CD4-positive, alpha-beta T cell treated with Interferon alpha-2 for 1 hour (primary cell): ENCODE measurements at places on chromosomes 16 and 17.

GRCh38 chr17:3903051-3903825 lies 10.4 kb upstream of the CAMKK1 start:
- DNase-seq, result no peak

DNA sequence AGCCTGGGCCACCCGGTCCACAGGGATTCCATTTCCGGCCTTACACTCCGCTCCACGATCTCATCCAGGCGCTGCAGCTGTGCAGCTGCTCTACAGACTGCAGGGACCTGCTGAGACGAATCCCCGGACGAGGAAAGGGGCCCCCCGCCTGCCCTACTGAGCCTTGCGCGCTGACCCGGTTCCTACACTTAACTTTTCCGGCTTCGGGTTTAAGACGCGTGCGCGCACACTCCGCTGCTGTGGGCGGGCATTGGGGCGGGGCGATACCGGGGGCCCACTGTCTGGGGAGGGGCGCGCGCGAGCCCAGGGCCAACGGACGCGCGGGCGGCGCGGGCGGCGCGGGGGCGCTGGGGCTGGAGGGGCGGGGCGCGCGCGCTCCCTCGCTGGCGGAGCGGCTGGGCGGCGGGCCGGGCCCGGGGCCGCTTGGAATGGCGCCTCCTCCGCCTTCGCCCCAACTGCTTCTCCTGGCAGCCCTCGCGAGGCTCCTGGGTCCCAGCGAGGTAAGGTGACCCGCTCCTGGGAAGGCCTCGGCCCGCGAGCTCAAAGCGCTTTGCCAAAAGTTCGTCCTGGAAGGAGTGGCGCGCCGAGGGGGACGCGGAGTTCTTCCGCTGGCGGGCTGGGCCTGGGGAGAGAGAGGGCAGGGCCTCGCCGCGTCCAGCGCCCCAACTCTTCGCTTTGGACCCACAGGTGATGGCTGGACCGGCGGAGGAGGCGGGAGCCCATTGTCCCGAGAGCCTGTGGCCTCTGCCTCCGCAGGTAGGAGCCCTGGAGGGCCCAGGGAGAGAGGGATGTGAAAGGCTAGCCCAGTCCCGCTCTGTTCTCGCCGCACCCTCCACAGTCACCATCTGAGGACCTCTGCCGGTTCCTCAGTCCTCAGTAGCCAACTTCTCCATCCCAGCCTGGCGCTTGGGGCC lies at the start of gene TP53I13:
Gene TP53I13, plus strand, starts transcription at position 371 of the 914 bp plus-strand sequence. Its CDS starts 58 bp downstream, at position 429.
- DNase-seq, result peak; percentile 87

- peak; percentile 24 for DNase-seq
These were observed 81.2 kb upstream of the ATP2A3 start for GRCh38 chr17:4045487-4045886.

GRCh38 chr16:12320298-12320706 lies 343.8 kb downstream of the SNX29 start:
- no peak for DNase-seq

GRCh38 chr16:60137891-60138290 lies 1403.8 kb upstream of the GOT2 start:
- DNase-seq, result no peak

- DNase-seq, result no peak
These were observed 23.4 kb upstream of the CES5A start for GRCh38 chr16:55898592-55898991.

- no peak for DNase-seq
These were observed 63.6 kb downstream of the SMG6 start for GRCh38 chr17:2239882-2240430.

DNA sequence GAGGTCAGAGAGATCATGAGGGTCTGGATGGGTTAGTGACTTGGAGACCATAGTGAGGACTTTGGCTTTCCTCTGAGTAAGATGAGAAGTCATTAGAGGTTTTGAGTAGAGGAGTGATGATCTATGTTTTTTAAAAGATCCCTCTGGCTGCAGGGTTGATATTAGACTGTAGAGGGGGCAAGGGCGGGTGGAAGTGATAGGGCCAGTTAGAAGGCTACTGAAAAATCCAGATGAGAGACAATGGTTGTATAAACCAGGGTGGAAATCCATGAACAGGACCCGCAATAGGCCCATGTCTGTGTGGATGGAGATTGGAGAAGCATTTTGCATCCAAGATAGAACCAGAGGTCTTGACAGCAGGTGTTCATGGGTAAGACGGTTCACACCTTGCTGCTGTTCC lies 9.8 kb downstream of the ITGAL start:
- DNase-seq, result no peak

- DNase-seq, result no peak
These were observed 89.1 kb upstream of the TBX2 start for GRCh38 chr17:61310590-61310989.

GRCh38 chr16:13439766-13440165 lies 480.2 kb upstream of the ERCC4 start:
- no peak for DNase-seq

DNA sequence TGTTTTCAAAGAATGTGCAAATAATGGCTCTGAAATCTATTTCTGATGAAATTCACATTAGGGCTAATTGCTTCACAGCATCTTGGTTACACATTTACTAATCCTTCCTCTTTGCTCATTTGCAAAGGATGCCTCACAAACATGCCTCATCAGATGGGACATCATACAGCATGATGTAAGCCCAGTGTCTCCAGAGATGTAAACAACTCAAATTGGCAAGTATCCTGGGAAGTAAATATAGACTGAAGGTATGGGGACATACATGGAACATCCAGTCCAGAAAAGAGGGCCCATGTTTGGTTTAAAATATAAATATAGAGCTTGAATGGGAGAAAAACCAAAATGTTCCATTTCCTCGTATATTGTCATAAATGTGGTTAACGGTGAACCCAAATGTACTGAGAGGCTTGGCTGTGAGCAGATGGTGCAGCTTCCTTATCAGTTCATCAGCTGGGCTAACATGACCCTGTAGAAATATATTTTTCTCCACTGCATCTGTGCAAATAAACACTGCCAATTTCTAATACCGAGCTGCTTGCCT lies 142.9 kb upstream of the NUDT7 start:
- DNase-seq, result no peak

- no peak for DNase-seq
These were observed 18.8 kb downstream of the POLR2A start for GRCh38 chr17:7502987-7503386.

- DNase-seq, result no peak
These were observed 278 bp downstream of the RAB11FIP3 start for GRCh38 chr16:425740-426114.

DNA sequence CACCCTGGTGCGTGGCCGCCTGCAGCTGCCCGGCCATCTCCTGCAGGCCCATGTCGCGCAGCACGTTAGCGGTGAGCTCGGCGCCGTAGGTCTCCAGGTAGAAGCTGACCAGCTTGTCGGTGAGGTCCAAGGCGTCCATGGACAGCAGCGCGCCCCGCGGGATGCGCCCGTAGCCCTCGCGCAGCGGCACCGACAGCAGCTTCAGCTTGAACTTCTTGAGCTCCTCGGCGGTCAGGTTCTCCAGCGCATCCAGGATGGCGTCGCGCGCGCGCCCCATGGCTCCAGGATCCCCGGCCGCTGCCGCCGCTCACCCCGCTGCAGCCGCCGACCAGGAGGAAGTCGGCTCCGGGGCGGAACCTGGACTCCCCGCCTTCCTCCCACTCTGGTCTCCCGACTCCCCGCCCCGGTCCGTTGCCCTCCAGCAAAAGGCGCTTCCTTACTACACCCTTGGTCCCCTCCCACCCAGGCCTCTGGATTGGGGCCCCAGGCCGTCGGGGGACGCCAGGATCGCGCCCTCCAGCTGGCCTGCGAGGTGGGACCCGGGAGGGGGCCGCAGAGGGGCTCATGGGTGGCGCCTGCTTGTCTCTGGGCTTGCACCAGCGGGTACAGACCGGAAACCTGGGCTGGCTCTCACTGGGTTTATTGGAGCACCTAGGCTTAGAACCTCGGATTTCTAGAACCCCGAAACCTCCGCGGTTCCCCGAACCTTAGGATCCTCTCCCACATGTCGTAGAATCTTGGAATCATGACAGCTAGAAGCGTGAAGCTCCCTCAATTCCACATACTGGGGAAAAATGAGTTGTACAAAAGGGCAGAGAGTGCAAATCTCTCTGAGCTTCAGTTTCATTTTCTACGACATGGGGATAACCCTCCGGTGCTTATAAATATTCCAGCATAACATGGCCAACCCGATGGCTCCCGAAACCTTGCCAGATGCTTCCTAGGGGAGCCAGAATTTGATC lies at the start of gene PYCARD:
Gene PYCARD, minus strand, starts transcription at position 347 of the 962 bp plus-strand sequence. Its CDS starts 70 bp downstream, at position 277.
- no peak for DNase-seq

- DNase-seq, result peak; percentile 98
These were observed 8.6 kb downstream of the KDM6B start for GRCh38 chr17:7842380-7843256.

DNA sequence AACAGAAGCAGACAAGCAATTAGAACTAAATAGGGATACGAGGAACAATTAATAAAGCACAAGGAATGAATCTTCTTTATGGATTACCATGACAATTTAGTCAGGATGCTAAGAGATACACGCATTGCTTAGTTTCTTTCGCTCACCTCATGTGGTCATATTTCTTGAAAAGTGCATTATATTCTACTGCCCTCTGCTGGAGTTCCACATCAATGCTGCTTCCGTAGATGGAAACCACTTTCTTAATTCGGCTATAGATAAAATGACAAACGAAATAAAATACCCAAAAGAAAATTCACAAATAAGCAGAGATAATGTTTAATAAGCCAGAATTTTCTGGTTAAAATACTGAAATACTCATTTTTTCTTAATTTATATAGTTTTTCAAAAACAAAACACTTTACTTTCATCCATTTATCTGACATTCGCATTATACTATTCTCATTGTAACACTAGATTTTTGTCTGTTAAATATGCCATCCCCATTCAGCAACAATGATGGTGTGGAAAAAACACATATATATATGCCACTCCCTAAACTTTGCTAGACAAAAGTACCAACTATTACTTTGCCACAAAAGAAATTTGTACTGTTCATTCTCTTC lies 22.0 kb upstream of the PHLPP2 start:
- DNase-seq, result peak; percentile 18

DNA sequence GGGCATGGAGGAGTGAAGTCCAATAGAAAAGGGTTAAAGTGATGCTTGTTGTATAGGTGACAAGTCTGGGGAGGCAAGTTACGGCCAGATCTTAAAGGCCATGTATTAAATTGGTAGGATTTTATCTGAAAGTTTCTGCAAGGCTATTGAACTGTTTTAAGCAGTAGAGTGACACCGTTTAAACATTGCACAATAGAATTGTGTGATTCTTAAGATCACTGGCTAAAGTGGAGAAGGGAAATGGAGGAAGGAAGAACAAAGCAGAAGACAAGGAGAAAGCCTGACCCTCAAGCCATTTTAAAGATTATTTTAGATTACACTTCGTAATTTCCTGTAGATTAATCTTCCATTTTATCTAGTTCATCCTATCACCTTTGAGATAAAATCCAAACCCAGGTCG lies 5.6 kb upstream of the MPHOSPH6 start:
- no peak for DNase-seq

DNA sequence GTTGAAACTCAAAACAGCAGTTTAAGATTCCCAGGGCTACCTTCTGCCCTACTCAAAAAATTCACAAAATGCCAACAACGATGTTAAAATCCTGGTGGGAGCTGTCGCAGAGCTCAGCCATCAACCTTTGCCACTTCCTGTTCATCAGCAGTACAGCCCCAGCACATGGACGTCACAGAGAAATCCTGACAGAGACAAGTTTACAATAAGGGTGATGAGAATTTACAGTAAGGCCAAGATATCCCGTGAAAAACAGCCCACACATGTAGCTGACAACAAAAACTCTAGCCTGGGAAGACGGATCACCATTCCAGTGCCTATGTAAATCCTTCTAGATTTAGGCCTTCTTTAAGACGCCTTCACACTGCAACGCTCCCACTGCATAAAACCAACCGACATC lies 18.8 kb downstream of the USP22 start:
- no peak for DNase-seq

GRCh38 chr17:45432405-45433158 lies at the start of gene ARHGAP27:
Gene ARHGAP27, minus strand, starts transcription at chr17:45432870. Its CDS starts 2,591 bp downstream, at chr17:45430279.
- peak; percentile 32 for DNase-seq

- DNase-seq, result no peak
These were observed 45.2 kb upstream of the STAC2 start for GRCh38 chr17:39270923-39271322.

DNA sequence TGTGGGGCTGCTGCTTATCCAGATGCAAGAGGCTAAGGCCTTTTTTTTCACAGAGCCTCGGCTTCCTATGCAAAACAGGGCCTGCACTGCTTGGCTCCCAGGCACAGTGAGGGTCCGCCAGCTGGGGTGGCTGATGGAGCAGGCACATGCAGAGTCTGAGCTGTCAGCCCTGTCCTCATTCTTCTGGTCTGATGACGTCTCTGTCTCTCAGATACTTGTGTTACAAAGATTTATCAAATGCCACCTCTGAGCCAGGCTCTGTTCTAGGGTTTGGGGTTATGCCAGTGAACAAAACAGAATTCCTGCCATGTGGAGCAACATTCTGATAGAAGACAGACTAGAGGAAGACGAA lies 4.8 kb downstream of the RNF40 start:
- DNase-seq, result no peak

DNA sequence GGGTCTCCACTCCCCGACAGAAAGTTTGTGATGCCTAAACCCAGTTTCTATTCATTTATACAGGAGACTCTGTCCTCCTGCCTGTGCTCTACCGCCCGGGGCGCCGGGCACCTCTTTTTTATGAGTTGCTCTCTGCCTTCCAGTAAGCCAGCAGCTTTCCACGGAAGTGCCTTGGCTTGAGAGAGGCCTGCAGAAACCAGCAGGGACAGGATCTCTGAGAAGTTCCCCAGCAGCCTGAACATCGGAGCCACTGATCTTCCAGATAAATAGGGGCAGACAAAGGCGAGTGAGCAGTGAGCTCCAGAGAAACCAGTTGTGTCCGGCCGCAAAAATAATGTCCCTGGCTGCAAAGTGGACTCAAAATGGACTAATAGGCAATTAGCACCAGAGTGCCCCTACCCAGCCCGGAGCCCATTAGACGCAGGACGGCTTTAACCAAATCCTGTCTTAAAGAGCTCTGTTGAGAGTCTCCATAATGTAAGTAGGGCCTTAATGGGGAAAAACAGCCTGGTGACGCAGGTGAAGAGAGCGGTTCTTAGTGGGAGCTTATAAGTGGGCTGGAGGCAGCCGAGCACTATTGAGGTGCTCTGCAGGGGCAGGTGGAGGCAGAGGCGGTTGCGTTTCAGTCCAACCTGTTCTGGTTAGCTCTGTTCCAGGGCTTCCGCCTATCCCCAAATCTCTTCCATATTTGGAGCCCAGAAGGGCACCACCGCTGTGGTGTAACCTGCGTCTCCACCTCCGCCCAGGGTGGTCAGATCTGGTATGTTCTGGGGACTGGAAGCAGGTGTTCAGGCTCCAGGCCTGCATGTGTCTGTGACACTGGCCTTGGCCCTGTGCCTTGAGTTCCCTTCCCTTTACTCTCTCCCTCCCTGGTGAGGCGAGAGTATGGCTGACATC lies 74.1 kb downstream of the NT5M start:
- no peak for DNase-seq

- peak; percentile 74 for DNase-seq
These were observed 4.6 kb downstream of the UNC119 start for GRCh38 chr17:28547623-28548416.
